Stimulated activated CD8-positive, alpha-beta memory T cell treated with anti-CD3 and anti-CD28 coated beads, Interleukin-7, amount 100 ng/mL, for 24 hours (primary cell): ENCODE measurements at places on chromosomes 5 and 9.

DNA sequence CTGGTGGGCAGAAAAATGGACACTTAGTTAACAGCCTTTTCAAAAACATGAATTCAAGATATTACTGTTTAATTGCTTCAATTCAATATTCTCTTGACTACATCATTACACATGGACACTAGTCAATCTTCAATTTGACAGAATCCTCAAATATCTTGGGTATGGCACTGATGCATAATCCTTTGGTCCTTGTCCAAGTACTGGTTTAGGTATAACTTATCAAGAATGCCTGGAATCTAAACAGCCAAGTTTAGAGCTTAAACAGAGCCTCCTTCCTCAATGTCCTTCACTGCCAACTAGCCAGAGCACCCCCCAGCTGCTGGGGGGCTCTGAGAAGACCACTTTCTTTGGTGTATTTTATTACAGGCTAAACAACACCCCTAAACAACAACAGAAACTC is 61.6 kb upstream of the ERCC6L2 start:
- DNase-seq, result no peak

DNA sequence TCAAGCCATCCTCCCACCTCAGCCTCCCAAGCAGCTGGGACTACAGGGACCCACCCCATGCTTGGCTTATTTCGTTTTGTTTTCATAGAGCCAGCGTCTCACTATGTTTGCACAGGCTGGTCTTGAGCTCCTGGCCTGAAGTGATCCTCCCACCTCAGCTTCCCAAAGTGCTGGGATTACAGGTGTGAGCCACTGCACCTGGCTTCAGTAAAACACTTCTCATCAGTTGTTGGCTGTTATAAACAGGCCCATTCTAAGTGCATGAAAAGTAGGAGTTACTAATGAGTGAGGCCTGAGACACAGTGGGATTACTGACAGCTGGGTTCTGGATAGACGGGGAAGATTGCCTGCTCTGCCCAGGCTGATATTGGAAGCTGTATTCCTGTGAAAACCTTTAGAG is 3.5 kb downstream of the CRB2 start:
- DNase-seq, result no peak

GRCh38 chr5:108145351-108145750 is 236.5 kb downstream of the FBXL17 start:
- DNase-seq, result no peak

- DNase-seq, result no peak
These were observed 22.6 kb upstream of the LMX1B start for GRCh38 chr9:126591083-126591482.

GRCh38 chr9:87122947-87123685 is 175.8 kb upstream of the GAS1 start:
- DNase-seq, result no peak
